ENCODE measurements at places on chromosomes 16 and 17.

DNA sequence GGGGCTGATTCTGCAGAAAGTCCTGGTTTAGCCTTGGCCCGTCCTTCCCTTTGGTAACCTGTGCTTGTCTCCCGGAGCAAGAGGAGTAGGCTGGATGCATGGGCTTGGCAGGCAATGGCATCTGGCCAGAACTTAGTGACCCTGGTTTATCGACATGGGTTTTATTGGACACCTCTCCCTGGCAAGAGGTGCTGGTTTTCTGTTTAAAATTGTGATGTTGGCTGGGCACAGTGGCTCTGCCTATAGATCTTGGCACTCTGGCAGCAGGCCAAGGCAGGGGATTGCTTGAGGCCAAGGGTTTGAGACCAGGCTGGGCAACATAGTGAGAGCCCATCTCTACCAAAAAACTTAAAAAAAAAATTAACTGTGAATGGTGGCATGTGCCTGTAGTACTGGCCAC, 31.2 kb downstream of the SLC12A3 start:
- DNase-seq: no peak

DNA sequence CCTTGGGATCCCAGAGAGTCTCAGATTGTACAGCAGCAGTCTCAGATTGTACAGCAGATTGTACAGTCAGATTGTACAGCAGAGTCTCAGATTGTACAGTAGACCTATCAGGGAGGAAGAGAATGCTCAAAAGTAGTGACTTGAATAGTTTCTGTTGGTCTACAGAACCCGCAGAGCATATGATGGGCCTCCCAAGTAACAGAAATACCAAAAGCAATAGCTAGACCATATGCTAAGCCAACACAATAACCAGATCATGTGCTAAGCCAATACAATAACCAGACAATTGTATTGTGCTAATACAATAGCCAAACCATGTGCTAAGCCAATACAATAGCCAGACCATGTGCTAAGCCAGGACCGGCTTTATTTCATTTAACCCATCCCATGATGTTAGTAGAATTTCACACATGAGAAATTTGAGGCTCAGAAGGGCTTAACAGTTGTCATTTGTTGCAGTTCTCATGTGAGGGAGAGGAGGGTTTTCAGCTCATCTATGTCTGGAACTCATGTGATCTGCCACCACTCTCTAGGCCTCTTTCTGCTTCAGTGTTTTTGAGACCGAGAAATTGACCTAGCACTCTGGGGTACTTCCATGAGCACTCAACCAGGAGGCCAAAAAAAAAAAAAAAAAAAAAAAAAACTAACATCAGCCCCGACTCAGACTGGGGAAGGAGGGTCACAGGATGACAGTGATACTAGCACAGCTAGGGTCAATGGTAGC, 144.0 kb downstream of the SOX9 start:
- DNase-seq: no peak

DNA sequence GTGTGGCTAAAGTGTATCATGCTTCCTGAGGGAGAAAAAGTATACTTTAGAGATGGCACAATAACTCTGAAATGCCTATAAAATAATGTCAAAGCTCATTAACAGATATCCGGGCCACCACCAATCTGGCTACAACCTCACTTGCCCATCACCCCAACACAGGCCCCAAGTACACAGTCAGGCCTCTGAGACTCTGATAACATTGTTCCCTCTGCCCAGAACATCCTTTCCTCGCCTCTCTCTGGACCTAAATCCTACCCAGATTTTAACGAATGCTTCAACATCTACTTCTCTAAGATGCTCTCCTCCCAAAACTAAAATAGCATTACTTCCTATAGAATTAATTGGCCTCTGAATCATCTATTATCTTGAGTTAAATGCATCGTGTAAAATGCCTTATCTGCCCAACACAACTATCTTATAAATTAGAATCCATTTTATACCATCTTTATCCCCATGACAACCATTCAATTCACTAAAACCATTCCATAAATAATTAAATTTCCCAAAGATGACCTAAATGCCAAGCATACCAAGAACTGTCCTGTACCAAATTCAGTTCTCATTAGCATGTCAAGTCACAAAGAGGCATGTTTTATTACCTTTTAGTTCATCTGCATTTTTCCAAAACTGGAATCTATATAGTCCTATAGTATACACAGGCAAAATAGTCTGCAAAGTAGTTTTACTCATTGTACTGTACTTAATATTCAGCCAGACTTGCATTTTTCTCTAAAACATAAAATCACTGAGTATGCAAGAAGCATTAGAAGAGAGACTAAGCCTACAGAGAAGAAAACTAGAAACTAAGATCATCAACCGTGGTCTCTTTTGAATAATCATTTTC, 15.7 kb downstream of the HELZ start:
- DNase-seq: no peak

DNA sequence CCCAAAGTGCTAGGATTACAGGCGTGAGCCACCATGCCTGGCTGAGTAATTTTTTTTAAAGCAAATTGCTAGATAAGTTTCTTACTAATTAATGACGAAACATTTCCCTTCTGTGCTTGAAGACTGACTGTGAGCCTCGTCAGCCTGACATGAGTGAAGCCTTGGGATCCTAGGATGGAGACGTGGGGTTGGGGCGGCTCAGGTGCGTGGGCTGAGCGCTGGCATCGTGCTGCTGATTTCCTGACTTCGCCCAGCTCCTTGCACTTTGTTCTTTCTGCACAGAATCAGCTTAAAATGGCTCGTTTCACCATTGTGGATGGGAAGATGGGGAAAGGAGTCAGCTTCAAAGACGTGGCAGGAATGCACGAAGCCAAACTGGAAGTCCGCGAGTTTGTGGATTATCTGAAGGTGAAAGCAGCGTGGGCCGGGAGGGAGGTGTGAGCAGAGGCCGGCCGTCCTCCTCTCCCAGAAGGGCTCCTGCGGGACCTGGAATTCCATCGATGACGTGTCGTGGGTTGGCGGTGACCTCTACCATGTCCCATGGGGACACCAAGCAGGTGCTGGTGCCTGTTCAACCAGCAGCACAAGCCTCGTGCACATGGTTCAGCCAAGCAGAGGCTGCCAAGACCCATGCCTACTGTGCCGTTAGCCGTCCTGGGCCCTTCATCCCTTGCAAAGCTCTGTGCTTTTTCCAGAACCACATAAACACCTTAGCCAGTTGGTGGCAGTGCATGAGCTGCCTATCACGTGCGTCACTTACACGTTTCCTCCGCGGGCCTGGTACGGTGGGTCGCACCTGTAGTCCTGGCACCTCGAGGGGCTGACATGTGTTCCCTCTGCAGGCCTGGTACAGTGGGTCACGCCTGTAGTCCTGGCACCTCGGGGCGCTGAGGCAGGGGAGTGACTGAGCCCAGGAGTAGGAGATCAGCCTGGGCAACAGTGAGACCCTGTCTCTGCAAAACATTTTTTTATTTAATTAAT, 22.5 kb downstream of the SPG7 start:
- DNase-seq: no peak

- DNase-seq: no peak
Measured at GRCh38 chr17:39753514-39754160, 15.9 kb downstream of the GRB7 start.

DNA sequence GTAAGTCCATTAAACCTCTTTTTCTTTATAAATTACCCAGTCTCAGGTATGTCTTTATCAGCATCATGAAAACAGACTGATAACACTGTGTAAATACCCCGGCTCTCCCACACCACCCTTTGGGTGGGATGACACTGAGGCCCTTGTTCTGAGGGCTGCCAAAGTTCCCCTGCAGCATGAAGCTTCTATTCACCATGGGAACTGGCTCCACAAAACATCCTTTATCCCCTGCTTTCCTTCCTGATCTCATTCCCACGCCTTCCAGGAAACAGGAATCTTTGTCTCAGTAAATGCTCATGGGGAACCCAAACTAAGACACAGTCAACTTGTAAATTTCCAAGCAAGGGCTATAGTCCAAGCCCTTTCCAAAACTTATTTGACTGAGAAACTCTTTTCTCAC, 88.4 kb downstream of the ABCC12 start:
- DNase-seq: no peak

- no peak for DNase-seq
Measured at GRCh38 chr16:82628711-82629110, 1.9 kb downstream of the CDH13 start.

DNA sequence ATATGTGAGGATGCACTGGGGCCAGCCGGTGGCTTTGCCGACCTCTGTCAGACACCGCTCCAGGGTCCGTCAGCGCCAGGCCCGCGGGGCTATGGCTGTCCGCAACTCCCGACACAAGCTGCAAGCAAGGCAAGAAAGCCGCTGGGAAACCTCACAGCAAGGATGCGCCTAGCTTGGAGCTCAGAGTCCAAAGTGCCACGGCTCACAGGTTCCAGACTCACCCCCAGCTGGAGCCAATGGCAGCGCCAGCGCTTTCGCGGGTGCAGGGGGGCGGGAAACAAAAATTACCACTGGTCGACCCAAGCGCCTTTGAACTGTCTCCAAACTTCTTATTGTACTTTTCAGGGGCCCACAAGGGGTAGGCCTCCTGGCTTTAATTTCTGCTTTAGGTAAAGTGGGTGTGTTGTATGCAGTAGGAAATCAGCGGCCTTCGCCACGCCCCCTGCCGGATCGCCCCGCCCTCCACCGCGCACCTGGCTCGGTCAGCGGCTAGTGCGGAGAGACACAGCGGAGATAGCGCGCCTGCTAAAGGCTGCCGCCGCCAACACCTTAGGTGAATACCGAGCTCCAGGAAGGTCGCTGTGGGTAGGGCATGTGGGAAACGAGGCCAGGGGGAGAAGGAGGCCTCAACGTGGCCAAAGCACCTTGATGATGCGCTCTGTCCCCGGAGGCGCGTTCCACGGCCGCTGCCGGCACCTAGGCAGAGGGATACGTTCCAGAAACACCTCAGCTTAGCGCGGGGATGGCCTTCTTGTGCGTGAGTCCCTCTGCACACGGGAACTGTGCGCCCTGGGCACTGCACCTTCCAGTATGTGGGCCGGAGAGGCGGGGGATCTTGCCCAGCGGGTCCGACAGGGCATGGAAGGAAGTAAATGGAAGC, 61.0 kb upstream of the RBL2 start:
- DNase-seq: peak; percentile 68

- no peak for DNase-seq
Measured at GRCh38 chr16:50253514-50253910, 12.8 kb upstream of the ADCY7 start.

- DNase-seq: peak; percentile 2
Measured at GRCh38 chr17:72419866-72420774, 299.3 kb downstream of the SOX9 start.

- DNase-seq: peak; percentile 62
Measured at GRCh38 chr17:78127239-78127887, 1.2 kb downstream of the TMC6 start.

DNA sequence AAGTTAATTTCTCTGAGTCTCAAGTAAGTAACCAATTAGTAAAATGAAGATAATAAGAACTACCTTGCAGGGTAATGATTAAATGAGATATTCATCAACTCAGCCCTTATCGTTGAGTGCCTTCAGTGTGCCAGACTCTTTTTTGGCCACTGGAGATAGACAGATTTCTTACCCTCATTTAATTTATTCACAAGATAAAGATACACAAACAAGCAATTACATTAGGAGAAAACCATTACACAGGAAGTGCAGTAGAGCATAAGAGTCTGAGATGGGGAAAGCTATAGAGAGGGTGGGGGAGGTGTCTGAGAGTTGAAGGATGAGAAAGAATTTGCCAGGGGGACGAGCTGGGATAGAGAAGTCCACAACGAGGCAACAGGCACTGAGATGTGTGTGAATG, 72.5 kb upstream of the BCAR1 start:
- DNase-seq: no peak

DNA sequence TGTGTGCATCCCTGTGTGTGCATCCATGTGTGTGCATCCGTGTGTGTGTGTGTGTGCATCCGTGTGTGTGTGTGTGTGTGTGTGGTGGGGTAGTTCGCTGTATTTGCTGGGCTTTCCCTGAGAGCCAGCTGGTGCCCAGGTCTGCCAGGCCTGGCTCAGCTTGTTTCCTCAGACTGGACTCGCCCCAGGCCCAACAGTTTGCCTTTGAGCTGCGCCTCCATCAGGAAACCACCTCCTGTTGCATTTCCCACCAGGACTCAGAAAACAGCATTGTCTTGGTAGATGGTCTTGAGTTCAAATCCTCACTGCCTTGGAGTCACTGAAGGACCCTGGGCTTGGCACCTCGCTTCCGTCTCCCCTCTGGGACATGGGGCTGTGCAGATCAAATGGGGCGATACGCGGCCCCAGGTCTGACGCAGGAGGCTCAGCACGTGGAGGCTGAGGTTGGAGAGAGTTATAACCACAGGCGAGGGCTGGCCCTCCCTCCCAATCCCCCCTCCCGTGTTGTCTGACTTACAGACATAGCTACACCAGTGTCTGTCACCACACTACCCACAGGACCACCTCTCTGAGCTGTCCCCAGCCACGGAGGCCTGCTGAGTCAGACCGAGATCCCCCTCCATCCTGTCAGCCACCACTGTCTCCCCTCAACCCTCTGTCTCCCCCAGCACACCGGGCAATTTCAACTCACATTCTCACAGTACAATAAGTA, 4.7 kb downstream of the ITGAE start:
- DNase-seq: peak; percentile 78

DNA sequence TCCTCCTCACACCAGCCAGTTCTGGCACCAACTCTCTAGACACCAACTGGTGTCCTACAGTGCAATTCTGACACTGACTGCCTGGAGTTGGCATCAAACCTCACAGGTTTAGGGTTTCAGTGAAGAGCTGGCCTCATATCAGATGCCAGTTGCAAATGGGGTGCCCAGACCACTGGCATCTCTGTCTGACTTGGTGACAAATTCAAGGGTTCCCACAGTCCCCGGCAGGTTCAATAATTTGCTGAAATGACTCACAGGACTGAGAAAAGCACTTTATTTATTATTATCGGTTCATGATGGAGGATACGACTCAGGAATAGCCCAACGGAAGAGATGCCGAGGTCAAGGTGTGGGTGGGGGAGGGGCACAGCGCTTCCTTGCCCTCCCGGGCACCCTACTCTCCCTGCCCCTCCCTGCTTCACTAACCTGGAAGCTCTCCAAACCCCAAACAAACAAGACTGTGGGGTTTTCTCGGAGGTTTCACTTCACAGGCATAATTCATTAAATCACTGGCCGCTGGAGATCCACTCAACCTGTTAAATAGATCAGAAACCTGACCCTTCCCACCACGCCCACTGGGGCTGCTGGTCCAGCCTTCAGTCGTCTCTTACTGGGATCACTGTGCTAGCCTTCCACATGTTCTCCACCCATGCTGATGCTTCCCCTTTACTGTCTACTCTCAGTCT, 1.7 kb upstream of the NLRP1 start:
- peak; percentile 17 for DNase-seq
